Chondrocyte (in vitro differentiated cells): ENCODE measurements at places on chromosomes 7 and 10. TPM values are rescaled to one million over a fixed set of nuclear protein-coding genes. Genes with fewer than 3 reads are reported as not detected.

GRCh38 chr7:88432301-88432700 is 125.6 kb upstream of the STEAP4 start:
- no peak for DNase-seq

- no peak for DNase-seq
These were observed 6.5 kb downstream of the DIP2C start for GRCh38 chr10:682931-683447.

GRCh38 chr10:136465-136762 is 1.2 kb downstream of the ZMYND11 start:
- no peak for DNase-seq

DNA sequence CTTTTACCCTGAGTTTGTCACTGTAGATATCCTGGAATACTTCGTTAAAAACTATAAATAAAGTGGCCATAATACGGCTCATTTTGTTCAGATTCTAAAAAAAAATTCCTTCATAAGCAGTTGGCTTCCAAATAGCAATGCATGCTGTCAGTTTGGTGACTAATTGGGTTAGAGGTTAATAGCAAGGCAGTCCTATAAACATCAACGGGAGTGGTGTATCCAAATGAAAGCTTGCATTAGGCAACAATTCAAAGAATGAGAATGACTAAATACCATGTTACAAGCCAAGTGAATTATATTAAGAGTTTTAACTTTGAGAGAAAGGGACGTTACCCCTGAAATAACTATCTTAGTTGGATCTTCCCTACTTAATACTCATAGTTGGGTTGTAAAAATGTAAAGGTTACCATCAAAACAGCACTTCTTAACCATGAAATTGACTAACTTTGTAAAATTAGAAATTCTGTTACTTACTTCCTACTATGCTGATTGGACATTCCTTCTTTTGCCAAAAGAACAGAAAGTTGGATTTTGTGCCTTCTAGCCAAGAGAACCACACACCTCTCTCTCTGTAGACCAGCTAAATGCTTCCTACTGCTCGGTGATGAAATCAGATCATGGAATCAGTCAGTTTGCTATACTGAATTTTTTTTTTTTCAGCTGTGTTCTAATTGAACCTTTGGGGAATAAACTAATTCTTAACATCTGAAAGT is 98.0 kb downstream of the KAT6B start:
- DNase-seq: no peak

DNA sequence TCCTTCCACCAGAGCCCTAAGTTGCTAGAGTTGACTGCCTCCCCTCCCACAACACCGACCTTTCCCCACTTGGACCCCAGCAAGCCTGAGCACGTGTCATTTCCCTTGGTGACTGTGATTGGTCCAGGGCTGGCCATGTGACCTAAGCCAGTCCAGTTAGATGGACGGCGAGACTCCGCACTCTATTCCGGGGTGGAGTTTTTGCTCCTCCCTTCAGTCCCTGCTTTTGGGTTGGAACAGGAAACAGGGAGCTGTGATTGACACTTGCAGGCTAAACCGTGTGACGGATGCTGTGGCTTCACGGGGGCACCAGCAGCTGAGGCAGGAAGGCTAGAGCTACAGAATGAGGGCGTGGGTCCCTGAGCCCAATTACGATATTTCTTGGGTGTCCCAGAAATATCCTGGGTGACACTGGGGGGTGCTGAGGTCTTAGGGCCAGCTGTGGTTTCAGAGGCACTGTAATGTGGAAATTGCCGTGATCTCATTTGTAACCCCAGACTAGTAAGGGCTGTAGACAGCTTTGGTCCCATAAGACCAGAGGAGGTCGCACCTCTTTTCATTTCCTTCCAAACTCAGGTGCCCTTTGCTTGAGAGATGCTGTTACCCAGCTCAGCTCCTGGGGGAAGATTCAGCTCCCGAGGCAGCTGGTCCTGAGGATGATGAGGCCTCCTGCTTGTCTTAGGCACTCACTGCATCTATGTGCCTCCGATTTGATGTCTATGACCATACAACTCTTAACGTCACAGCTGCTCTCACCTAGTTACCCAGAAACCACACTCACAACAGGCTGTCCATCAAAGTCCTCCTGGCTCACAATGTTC is 102.7 kb upstream of the NPTX2 start:
- no peak for DNase-seq

GRCh38 chr7:47873762-47874161 is 74.5 kb downstream of the PKD1L1 start:
- DNase-seq: no peak

GRCh38 chr7:2051707-2052656 is 180.8 kb downstream of the MAD1L1 start:
- no peak for DNase-seq

GRCh38 chr10:92573091-92573797 is 649 bp downstream of the IDE start:
- no peak for DNase-seq

DNA sequence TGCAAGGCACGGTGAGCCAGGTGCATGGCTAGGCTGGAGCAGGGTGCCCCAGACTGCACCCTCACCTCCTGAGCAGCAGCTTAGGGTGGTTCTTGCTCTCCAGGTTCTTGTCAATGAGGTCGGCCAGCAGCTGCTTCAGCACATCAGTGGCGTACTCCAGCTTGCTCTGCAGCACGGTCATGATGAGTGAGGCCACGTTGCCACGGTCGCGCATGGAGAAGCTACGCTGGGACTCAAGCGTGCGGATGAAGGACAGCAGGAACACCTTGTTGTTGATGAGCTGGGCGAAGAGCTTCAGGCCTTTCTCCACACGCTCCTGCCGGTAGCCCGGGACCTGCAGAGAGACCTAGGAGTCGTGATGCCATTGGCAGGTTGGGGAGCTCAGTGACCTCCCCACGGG is 408.0 kb downstream of the PLXNA4 start:
- no peak for DNase-seq

- DNase-seq: no peak
These were observed 61.2 kb downstream of the SEMA3D start for GRCh38 chr7:85125651-85126131.

GRCh38 chr7:27151931-27152815 is at the start of gene HOXA3:
HOXA3 (minus strand) TSS chr7:27152583; CDS start chr7:27110640, 41,943 bp downstream.
- no peak for DNase-seq

- no peak for DNase-seq
These were observed 41.9 kb downstream of the ETV1 start for GRCh38 chr7:13947535-13947934.

DNA sequence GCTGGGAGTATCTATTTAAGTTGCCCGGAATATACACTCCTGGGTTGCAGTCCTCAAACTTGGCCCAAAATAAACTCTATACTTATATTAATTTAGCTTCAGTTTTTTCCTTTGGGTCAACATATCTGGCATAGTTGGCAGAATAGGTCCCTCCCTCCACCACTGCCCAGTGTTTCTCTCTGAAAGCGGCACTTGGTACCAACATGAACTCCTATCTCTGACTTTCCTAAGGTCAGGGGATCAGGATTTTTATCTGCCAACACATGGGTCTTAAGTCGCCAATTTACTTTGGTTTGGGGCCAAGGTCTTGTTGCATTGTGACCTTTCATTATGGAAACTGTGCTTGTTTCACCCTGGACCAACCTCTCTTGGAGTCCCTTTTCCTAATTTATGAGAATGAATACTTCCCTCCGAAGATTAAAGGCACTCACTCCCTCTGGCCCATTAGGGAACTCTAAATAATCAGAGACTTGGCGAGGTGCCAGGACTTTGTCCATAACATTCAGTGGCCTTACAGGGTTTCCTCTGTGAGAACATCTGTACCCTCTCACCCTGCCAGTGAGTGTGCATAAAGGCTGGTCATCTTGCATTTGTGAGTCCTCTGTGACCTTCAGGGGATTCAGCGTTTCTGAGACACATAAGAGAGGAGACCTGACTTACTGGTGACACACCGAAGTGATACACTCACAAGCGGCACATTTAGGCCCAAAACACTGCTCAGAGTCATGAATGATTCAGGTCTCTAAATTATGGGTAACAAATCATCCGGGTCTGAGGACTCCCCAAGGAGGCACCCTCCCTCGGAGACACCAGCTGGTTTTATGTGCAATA is 19.7 kb upstream of the FKBP9 start:
- DNase-seq: no peak

- no peak for DNase-seq
These were observed 47.0 kb downstream of the CCDC71L start for GRCh38 chr7:106613848-106614560.

DNA sequence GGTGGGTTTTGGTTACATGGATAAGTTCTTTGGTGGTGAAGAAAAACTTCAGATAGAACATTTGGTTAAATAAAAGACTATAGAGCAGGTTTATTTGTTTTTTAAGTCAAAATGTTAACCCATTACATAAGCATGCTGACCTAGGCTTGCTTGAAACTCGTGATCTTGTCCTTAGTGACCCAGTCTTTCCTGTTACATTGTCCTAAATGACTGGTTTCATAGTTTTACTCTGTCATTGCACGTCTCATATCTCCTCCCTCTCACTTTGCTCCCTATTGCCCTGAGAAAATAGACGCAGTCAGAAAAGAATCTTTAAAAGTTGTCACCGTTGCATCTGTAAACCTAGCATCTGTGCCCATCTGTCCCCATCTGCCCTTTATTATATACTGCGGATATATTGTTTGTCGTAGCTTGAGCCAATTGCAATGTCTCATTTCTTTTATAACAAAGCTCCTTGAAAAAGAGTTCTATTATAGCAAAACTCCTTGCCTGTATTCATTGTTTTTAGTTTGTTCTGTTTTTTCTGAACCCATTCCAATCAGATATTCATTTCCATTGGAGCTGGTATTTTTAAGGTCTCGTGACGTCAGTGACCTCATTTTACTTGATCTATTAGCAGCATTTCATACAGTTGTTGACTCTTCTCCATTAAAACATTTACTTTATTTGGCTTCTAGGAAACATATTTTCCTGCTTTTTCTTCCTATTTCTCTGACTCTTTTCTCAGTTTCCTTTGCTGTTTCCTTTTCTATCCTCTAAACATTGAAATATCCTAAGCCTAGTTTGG is 57.3 kb downstream of the HELLS start:
- DNase-seq: no peak

- peak; percentile 98 for DNase-seq
These were observed at the start of gene EIF4H for GRCh38 chr7:74173866-74174605. EIF4H (plus strand) TSS chr7:74174356; CDS start chr7:74174384, 28 bp downstream.

DNA sequence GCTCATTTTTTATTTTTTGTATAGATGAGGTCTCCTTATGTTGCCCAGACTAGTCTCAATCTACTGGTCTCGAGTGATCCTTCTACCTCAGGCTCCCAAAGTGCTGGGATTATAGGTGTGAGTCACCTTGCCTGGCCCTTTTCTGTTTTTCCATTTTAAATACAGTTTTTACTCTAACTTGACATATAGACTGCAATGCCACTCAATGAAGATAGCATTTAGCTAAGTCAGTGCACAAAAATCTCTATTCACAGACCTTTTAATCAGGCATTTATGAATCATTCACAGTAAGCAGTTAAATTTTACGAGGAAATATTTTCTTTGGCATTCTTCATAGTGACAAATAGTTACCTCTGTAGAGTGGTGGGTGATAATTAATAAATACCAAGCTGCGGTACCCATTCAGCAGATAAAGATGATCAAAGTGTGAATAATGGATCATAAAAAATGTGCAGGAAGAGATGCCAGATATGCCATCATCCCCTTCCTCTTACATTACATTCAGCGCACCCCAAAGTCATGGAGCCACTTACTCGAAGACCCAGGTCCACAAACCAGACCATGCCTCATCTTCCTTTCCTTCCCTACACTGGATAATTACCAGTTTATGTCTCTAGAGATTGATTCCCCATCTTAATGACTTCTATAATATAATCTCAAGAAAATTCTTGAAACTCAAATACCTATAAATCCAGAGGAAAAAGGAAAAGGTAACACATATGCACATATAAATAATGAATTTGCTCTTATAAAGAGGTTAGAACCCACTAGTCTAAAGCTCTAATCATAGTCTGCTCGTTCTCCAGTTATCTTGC is 56.0 kb downstream of the UBE2H start:
- no peak for DNase-seq

GRCh38 chr10:51109801-51110533 is 35.7 kb downstream of the PRKG1 start:
- DNase-seq: no peak

GRCh38 chr7:115851291-115851690 is 179.3 kb downstream of the TFEC start:
- no peak for DNase-seq

DNA sequence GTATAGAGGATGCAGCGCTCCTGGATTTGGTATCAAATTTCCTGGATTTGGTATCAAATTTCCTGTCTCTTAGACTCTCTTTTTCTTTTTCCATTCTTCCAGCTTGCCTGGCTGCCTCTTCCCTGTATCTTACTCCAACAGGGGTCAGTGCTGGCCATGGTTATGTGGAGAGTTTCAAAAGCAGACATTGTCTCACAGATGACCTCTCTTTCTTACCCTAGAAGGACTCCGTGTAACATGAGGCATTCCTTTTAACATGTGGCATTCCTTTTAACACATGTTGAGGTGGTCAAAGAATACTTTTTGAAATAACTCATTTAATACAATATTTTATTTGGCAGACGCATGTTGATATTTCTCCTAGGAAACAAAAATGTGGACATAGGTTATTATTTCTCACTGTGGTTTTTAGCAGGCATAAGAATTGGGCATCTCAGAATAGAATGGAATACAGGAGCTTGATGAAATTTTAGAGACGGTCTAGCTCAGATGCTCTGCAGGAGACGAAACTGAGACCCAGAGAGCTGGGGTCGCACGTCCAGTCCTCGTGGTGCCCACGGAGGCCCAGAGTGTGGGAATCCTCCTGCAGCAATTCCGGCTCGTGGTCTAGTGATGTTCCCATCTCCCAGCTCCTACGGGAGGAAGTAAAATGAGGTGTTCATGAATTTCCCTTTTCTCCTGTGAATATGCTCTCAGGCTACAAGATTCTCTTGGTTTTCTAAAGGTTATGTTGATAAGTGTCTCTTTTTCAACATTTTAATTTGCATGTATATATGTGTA is 59.6 kb upstream of the PITRM1 start:
- DNase-seq: no peak

- no peak for DNase-seq
These were observed 81.5 kb upstream of the AFAP1L2 start for GRCh38 chr10:114485696-114486400.

GRCh38 chr10:7272008-7272407 is 138.8 kb downstream of the SFMBT2 start:
- DNase-seq: no peak

GRCh38 chr7:2610898-2611297 is 20.9 kb upstream of the TTYH3 start:
- DNase-seq: peak; percentile 86

- no peak for DNase-seq
These were observed 6.0 kb downstream of the IL15RA start for GRCh38 chr10:5971315-5971832.

- no peak for DNase-seq
These were observed 98.6 kb downstream of the PPP1R9A start for GRCh38 chr7:95006010-95006409.

ABCC2 gene
- total RNA-seq: 0.57 to 0.69 TPM (median 0.63 TPM) in 3 replicates

MUC3A gene
- total RNA-seq: not detected in 3 replicates

CHST15 gene
- 26.1 to 43.8 TPM (median 42.8 TPM) in 3 replicates for total RNA-seq

AGR3 gene
- not detected in 3 replicates for total RNA-seq

OAT gene
- 151 to 183 TPM (median 152 TPM) in 3 replicates for total RNA-seq

PNLIPRP1 gene
- total RNA-seq: not detected in 3 replicates

MCM7 gene
- total RNA-seq: 34.0 to 63.8 TPM (median 34.1 TPM) in 3 replicates

UCN3 gene
- not detected in 3 replicates for total RNA-seq

ADIRF gene
- total RNA-seq: 0.54 to 0.65 TPM in 2 of 3 replicates, not detected in the other

EPO gene
- not detected in 3 replicates for total RNA-seq

TLX1 gene
- total RNA-seq: not detected in 3 replicates

FZD8 gene
- total RNA-seq: 86.9 to 163 TPM (median 89.5 TPM) in 3 replicates

CXCL12 gene
- 22.7 to 69.4 TPM (median 65.5 TPM) in 3 replicates for total RNA-seq

MSS51 gene
- 1.4 to 3.4 TPM (median 2.1 TPM) in 3 replicates for total RNA-seq

SPDYE11 gene
- not detected in 3 replicates for total RNA-seq

TSPAN15 gene
- total RNA-seq: 1.7 to 11.1 TPM (median 8.9 TPM) in 3 replicates

SLC26A5 gene
- not detected in 3 replicates for total RNA-seq

ZNF746 gene
- total RNA-seq: 16.1 to 17.0 TPM (median 16.2 TPM) in 3 replicates

PRSS37 gene
- total RNA-seq: not detected in 3 replicates

NYAP1 gene
- 0.77 to 0.95 TPM (median 0.87 TPM) in 3 replicates for total RNA-seq
